ENCODE measurements at places on chromosomes 6 and 20.

GRCh38 chr6:3206339-3207015, 21.0 kb downstream of the TUBB2B start:
- DNase-seq, result no peak

GRCh38 chr6:44785130-44785529, 397.6 kb downstream of the CDC5L start:
- no peak for DNase-seq

GRCh38 chr6:156782691-156783320, 5.6 kb downstream of the ARID1B start:
- DNase-seq, result no peak

DNA sequence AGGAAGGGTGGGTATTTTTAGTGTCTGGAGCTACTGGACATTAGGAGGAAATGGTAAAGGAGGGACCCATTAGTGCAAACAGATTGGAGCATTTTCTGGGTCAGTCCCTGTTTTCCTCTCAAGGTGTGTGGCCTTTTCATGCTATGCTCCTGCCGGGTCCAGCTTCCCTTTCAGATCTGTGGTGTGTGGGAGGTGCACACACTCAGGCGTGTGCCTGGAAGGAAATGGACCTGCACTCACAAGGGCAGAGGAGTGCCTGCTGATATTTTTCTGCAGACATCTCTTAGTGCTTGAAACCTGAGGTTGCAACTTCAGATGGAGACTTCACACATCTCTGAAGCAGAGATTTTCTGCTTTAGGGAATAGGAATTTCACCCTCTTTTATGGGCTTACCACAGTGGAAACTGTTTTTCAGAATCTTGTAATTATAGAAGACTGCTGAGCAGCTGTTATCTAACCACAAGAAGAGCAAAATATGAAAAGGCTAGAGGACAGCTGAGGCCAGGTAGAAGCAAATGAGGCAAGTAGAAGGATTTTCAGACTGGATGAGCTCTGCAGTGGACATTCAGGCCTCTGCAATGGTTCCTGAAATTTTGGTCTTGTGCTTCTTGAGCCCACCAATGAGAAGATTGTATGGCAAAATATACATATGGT, 764.3 kb downstream of the QKI start:
- no peak for DNase-seq

DNA sequence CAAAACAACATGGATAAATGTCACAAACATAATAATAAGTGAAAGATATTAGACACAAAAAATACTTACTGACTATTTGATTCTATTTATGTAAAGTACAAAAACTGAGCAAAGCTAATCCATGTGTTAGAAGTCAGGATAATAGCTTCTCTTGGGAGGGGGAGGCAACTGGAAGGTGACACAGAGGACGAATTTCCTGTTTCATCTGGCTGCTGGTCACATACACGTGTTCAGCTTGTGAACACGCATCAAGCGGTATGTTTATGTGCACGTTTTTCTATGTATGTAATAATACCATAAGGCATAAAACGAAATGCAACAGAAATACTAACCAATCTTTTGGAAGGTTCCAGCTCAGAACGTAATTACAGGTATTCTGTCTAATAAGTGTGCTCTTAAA, 54.3 kb downstream of the MKKS start:
- no peak for DNase-seq

GRCh38 chr20:4151991-4152695, 136.8 kb upstream of the RNF24 start:
- no peak for DNase-seq

DNA sequence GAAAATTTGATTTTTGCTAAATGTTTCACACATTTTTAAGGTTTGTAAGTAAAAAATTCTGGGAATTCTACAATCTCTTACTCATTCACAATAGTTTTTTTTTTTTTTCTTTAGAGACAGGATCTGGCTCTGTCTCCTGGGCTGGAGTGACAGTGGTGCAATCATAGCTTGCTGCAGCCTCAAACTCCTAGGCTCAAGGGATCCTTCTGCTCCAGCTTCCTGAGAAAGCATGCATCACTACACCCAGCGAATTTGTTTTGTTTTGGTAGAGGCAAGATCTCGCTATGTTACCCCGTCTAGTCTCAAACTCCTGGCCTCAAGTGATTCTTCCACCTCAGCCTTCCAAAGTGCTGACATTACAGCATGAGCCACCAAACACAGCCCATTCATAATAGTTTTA, 232.8 kb downstream of the GJA1 start:
- DNase-seq, result no peak

DNA sequence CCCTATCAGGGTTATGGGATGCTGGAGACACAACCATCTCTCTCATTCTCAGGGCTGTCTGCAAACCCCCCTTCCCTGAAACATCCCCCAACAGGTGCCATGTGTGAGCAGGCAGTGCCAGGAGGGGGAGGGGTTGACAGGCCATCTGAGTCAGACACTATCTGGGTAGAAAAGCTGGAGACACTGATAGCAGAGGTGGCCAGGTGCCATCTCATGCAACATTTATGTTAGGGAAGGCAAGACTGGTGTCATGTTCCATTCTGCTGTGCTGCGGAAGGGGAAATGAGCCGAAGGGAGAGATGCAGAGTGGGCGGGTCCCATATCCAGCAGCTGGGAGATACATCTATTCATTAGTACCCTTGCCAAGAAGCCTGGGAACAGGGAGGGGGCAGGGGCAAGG, 3.5 kb downstream of the LHFPL5 start:
- DNase-seq, result no peak

DNA sequence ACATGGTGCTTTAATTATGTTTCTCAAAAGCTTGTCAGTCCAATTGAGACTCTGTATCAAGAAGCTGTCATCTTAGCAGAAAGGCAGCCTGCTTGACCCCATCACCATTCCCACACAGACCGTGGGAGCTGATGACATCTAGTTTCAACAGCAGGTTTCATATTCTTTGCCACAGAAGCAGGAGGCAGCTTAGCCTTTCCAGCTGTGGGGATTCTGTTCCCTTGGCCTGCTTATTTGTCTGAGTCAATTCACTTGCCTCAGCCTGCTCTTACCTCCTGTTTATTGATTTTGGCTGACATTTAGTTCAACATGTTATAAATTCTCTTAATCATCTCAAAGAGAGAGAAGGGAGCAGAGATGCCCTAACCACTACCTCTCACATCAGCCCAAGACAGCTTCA, 527.7 kb downstream of the ADGRB3 start:
- no peak for DNase-seq

DNA sequence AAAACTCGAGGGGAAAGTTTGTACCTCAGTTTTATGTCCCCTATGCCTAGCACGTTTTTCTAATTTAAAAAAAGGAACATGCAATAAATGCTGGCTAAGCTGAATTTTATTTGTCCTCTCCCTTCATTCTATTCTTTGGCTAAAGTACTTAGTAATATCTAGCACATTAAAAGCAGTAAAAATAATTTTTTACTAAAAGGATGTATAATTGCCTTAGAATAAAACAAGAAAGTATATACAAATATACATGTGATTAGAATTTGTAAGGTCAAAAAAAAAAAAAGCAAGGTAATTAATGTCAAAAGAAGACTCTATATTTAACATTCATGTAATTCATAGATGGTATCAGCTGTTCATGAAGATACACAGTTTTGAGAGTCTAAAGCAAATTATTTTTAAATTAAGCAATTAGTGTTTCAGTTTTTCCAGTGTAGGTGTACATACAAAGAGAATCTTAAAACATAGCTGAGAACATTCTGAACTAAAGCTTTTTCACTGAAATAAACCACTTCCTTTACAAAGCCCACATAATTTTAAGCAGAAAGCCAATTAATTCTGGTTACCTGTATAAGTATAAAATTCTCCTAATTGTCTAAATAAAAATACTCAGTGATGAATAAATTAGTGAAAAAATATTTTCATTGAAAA, 32.4 kb downstream of the HBS1L start:
- DNase-seq, result no peak

DNA sequence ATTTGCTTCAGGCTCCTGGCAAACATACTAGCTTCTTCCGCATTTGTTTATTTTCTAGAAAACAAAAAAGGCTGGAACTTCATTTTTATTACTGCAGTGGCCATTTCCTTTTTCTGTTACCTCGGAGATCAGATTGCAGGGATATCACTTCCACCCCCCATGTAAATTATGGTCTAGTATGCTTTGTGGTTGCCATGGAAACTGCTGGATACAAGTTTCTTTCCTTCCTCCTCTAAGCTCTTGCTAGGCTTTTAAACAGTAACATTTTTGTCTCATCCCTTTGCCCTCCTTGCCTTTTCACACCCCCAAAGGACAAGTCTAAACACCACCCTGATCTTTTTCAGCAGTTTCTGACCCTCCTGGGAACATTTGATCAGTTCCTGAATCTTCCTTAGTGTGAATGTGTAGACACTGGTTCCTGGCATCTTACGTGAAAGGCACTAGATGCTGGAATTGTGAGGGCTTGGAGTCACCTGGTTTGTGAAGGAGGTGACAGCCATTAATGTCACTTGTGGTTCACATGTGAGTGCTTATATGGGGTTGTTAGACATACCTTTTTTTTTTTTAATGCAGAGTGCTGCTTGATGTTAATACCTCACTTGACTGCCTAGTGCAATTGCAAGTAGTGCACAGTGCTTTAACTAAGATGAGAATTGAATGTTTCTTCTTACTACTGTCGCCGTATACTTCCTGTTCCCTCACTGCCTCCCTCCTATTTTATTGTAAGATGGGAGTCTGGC, 181.6 kb downstream of the JARID2 start:
- peak; percentile 44 for DNase-seq

GRCh38 chr20:33474097-33474873, 15.6 kb upstream of the CBFA2T2 start:
- no peak for DNase-seq

GRCh38 chr6:95593025-95593424, 15.7 kb downstream of the MANEA start:
- no peak for DNase-seq

GRCh38 chr6:160755165-160755564, 53.1 kb downstream of the PLG start:
- DNase-seq, result no peak

GRCh38 chr6:78749326-78749725, 118.0 kb upstream of the IRAK1BP1 start:
- no peak for DNase-seq

GRCh38 chr20:54214566-54214965, 6.7 kb downstream of the PFDN4 start:
- no peak for DNase-seq

GRCh38 chr6:88666901-88667300, 296.5 kb downstream of the RNGTT start:
- DNase-seq, result no peak

DNA sequence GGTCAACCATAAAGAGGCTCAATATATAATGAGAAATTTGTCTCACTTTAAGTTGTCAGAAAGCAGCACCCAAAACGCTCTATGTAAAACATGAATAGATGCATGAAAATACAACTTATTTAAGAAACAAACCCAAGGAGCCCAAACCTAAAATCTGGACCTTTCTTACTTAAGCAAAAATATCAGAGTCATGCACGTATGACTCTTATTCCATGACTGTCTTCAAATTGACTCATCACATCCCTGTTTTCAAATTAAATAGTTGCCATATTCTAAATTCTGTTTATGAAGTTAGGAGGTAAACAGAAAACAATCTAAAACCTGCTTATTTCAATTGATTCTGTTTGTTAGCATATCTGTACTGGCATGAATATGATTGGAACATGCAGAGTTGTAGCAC, 42.1 kb downstream of the ANKRD6 start:
- no peak for DNase-seq

DNA sequence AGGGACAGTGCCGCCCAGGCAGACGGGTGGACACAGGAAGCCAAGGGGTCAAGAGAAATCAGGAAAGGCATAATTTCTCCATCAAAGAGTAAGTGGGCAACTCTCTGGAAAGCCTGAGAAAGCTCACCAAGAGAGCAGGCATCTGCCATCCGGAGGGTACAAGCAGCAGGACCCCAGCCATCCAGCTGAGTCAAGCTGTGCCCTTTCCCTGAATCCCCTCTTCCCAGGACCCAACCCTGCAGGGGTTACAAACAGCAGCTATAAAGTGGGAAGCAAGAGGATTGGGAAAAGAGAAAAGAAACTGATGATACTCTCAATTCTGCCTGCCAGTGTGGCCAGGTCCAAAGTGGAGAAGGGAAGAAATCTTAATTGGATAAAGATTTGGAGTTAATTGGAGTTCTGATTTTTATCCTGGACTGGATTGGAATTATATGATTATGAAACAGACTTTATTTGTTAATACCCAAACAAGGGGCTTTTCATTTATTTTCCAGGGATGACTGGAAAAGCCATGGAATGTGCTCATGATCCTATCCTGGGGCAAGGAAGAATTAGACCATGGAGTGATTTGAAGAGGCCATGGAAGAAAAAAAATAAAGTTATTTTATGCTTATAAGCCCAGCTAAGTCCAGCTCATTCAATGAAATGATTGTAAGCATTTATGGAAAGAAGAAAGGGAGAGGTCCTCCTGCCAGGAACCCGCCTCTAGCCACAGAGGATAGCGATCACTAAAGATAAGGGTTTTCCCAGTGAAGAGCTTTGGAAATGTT, 34.9 kb downstream of the NHLRC1 start:
- no peak for DNase-seq

DNA sequence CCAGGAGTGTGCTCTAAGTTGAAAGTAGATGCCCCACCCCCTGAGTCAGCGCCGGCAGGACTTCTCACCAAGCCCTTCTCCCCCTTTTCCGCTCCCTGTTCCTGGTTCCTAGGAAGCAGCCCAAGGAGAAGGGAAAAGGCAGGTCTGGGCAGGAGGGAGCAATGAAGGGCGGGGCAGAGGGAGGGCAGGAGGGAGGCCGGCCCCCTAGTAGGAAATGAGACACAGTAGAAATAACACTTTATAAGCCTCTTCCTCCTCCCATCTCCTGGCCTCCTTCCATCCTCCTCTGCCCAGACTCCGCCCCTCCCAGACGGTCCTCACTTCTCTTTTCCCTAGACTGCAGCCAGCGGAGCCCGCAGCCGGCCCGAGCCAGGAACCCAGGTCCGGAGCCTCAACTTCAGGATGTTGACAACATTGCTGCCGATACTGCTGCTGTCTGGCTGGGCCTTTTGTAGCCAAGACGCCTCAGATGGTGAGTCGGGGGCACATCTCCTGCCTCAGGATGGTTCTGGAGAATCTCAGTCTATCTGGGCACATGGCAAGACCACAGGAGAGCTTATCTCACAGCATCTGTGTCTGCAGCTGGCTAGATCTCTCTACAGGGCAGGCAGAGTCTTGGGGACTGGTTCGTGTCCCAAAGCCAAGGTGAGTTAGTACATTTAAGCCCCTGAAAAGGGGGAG, at the start of gene PROCR:
Gene PROCR, plus strand, starts transcription at position 320 of the 681 bp plus-strand sequence. Its CDS starts 83 bp downstream, at position 403.
- DNase-seq, result peak; percentile 91

Data from fibroblast of villous mesenchyme (primary cell).